ENCODE measurements at places on chromosomes 1 and 21.
A peak's percentile ranks its signal among the peaks of the same experiment; 100 is the strongest.

- no peak for DNase-seq
Measured at GRCh38 chr1:24964811-24965570, 34.9 kb upstream of the RUNX3 start.

DNA sequence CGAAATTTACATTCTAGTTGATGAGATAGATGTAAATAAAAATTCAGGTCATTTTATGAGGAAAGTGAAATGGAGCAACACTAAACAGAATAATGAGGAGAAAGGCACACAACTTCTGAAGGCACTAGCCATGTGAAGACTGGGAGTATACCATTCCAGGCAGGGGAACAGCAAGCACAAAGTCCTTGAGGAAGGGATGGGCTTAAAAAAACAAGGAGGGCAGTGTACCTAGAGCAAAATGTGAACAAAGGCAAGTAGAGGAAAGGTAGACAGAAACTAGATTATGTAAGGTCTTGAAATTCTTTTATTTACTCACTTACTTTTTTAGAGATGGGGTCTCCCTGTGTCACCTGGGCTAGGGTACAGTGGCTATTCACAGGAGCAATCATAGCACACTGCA is 54.1 kb upstream of the LRIG2 start:
- DNase-seq = no peak

GRCh38 chr1:69377507-69377906 is 190.2 kb upstream of the LRRC7 start:
- no peak for DNase-seq

DNA sequence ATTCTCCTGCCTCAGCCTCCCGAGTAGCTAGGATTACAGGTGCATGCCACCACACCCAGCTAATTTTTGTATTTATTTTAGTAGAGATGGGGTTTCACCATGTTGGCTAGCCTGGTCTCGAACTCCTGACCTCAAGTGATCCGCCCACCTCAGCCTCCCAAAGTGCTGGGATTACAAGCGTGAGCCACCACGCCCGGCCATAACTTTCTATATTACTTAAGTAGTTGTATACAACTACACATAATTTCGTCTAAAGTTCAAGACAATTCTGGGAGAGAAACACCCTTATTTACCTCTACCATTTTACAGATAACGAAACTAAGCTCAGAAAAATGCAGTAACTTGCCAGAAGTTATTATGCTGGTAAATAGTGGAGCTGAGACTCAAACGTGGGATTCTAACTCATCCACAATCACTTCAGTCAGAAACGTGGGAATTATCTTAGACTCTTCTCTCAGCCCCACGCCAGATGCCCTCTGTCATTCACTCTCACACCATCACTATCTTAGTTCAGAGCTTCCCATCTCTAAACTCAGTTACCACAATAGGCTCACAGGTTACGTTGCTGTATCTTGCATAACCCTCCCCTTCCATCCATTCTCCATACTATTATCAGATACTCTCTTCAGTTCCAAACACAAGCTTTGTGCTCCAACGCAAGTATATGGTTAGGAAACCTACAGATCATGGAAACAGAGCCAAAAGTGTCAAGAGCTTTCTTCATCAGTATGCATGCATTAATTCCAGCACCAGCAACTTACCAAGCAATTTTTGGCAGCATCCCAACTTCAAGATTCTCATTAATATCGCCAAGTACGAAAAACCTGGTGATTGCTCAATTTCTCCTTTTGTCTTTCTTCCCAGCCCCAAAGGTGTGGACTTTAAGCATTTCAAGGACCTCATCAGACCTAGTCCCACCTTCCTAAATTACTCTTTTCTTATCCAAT is 69.3 kb downstream of the RERE start:
- DNase-seq = no peak

GRCh38 chr1:33736496-33736895 is 127.4 kb upstream of the HMGB4 start:
- DNase-seq = no peak

GRCh38 chr1:156616463-156616862 is 2.8 kb upstream of the HAPLN2 start:
- peak; percentile 77 for DNase-seq
